RPMI8226 (cell line): ENCODE measurements at places on chromosomes 3 and 15.

DNA sequence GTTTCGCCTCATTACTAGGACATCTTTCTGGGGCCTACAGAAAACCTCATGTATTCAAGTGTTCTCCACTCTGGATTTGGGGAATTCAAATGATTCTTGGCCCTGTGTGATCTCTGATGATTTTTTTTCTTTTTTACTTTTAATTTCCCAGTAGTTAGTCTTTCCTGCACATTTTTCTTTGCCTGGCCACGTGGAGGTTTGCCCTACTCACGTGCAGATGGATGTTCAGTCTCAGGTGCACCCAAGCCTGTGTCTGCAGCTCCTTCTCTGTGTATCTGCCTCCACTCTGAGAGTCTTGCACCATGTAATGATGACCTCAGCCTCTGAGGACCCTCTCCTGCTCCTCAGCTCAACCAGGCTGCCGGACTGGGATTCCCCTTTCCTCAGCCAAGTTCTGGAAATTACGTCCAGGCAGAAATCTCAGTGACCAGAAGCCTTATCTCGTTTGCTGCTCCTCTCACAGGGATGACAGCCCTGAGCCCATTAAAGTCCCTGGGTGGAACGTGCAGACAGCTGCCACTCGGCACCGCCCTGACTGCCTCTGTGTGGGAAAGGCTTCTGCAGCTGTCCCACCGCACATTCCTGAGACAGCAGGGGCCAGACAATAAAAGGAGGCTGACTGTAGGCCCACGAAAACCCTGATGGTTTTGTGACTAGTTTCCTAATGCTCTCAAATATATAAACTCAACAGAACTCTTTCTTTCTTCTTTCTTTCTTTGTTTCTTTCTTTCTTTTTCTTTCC, 31.4 kb upstream of the GABRB3 start:
- DNase-seq = no peak

GRCh38 chr3:51099794-51100535, 285.1 kb upstream of the MANF start:
- DNase-seq = peak; percentile 34

GRCh38 chr15:60395276-60396011, 2.3 kb downstream of the ANXA2 start:
- no peak for DNase-seq

- DNase-seq = no peak
Observed at GRCh38 chr3:189507856-189508255, 123.3 kb upstream of the TP63 start.

- no peak for DNase-seq
Observed at GRCh38 chr3:17423786-17424536, 318.5 kb downstream of the TBC1D5 start.

DNA sequence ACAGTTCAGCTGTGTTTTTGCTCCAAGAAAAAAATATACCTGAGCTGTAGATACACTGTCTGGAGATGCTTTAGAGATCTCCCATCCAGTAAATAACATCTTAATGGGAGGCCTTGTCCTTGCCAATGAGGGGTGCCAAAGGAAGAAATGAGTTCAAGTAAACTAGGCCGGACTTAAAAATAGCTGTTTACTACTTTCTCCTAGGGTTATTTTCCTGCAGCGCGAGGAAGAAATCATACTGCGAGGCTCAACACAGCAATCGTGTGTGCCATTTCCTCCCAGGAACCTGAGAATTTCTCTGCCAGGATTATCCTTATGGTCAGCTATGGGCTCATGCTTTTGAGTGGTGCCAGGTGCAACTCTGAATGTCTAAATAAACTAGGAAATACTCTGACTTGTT, 71.9 kb downstream of the CMTM8 start:
- DNase-seq = no peak

DNA sequence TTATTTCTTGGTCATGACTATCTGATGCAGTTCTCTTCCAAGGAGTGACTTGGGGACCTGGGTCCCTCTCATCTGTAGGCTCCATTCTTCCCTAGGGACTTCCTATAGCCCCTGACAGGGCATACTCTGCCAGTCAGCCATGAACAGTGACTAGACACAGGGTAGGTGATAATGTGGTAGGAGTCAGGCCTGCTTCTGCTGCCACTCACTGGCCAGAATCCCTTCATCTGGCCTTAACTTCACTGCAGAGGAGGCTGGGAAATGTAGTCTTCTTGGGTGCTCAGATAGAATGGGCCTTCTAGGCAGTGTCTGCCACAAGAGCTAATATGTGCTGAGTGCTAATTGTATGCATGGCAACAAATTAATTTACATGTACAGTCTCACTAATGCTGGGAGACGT, 84.5 kb downstream of the CACNA2D3 start:
- no peak for DNase-seq

- DNase-seq = no peak
Observed at GRCh38 chr15:76073554-76073953, 13.8 kb downstream of the TMEM266 start.

- no peak for DNase-seq
Observed at GRCh38 chr15:79965846-79966630, 5.0 kb downstream of the BCL2A1 start.

- no peak for DNase-seq
Observed at GRCh38 chr3:30951826-30952225, 57.4 kb upstream of the GADL1 start.

- no peak for DNase-seq
Observed at GRCh38 chr3:25073423-25073822, 354.6 kb upstream of the RARB start.

- DNase-seq = no peak
Observed at GRCh38 chr3:186700267-186700666, 16.9 kb upstream of the KNG1 start.

- no peak for DNase-seq
Observed at GRCh38 chr15:39118510-39118909, 462.4 kb upstream of the THBS1 start.

DNA sequence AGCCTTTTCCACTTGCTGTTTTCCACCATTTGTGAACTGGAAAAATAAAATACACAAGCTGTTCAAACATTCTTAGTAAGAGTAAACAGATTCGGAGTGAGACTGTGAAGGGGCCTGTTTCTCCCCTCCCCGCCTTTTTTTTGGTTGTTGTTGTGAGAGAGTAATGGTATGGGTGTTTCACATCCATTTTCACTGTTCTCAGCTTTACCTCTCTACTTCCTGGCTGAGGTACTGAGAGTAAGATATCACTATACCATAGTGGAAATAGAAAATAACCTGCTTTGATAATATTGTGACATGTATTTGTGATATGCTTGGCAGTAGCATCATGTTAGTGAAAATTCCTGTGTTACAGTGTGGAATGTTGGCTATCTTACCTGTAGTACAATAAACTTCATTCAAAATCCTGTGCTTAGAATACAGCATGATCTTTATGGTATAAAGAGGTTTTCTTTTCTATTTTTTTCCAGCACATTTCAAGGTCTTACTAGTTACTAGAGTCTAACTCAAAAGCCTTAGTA, 12.0 kb downstream of the CNTN4 start:
- no peak for DNase-seq

- DNase-seq = no peak
Observed at GRCh38 chr3:64827431-64827830, 139.6 kb upstream of the ADAMTS9 start.

DNA sequence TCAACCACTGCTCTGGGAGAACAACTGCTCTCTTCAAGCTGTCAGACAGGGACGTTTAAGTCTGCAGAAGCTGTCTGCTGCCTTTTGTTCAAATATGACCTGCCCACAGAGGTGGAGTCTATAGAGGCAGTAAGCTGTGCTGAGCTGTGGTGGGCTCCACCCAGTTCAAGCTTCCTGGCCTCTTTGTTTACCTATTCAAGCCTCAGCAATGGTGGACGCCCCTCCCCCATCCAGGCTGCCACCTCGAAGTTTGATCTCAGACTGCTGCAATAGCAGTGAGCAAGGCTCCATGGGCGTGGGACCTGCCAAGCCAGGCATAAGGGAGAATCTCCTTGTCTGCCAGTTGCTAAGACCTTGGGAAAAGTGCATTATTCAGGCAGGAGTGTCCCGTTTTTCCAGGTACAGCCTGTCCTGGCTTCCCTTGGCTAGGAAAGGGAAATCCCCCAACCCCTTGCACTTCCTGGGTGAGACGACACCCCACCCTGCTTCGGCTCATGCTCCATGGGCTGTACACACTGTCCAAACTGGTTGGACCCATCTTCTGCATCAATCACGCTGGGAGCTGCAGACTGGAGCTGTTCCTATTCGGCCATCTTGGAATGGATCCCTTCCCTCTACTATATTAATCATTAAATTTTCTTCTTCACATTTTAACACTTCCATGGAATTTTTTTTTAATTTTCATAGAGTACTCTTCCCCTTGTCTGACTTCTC, 167.0 kb upstream of the UBE2E2 start:
- no peak for DNase-seq

GRCh38 chr3:196643201-196643749, 3.8 kb downstream of the NRROS start:
- DNase-seq = peak; percentile 96

GRCh38 chr3:119559441-119559963, at the start of gene CD80:
CD80 (minus strand) TSS chr3:119559614; CDS start chr3:119557728, 1,886 bp downstream.
- peak; percentile 58 for DNase-seq

DNA sequence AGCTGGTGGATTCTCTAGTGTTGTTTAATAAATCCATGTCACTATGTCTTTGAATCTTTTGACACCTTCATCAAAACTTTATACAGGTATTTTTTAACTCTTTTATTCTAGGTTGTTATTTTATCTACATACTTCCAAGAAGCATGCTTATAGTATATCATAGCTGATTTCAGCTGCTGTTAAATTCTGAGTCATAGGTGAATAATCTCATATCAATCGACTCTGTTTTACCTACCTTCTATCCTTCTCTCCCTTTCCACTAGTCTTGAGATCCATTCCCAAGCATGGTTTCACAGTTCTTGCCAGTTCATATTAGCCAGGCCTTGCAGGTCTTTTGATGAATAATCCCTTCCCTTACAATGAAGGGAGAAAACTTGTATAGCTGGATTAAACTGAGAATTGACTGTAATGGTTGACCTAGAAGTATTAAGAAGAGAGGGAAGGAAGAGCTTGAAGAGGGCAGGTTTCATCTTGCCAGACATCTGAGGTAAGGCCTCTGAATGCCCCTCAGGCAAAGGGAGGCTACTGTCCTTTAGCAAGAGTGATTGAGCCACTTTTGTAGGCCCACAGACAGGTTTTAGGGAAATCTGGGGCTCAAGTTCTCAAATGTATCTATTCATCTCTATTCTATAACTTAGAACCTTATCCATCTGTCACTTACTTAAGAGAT, 146.4 kb downstream of the EPHA6 start:
- DNase-seq = no peak

- no peak for DNase-seq
Observed at GRCh38 chr3:11552289-11553264, 91.1 kb downstream of the VGLL4 start.

DNA sequence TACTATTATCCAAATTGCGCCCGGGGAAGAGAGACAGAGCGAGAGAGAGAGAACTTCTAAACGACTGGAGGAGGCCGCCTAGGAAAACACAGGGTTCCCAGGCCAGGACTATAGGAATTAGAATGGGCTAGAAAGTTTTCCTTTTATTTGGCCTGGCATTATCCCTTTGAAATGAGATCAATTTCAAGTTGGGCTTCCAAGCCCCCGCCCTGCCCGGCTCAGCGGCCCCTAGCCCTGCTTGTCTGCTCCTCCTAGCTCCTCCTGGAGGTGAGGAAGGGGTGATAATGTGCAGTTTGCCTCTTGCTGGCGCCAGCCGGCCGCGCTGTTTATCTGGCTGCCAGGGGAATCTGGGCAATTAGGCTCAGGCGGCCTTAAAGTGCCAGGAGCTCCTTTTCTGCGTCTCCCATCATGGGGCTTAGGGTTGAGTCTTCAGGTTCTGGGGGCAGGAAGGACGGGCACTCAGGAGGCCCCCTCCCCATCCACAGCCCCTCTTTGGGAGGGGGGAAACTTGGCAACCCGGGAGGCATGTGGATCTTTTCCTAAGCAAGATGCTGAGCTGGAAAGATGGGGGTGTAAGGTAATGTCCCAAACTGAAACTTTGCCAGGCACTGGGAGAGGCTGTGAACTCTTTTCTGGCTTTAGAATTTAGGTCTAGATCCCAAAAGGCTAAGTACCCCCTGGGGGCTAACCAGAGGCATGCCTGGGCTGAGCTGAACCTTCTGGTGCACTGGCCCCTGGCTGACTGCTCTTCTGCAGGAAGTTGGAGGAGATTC, 5.5 kb downstream of the SMAD6 start:
- DNase-seq = peak; percentile 32

GRCh38 chr3:195543500-195544229, 540 bp upstream of the PPP1R2 start:
- DNase-seq = no peak

DNA sequence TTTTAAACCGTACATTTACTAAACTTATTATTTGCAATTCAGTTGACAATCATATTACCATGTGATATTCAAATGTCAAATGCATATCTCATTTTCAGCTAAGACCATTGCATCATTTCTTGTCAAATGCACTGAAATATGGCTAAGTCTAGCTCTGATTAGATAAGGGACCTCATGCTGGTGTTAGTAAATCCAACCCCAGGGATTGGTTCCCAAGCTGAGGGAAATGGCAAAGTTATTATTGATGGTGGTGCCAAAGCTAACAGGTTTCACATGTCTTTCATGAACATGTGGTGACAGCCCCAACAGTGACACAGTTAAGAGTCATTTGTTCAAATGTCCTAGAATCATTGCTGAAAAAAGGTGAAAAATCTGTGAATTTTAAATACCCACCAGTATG, 641.1 kb downstream of the MECOM start:
- DNase-seq = no peak

DNA sequence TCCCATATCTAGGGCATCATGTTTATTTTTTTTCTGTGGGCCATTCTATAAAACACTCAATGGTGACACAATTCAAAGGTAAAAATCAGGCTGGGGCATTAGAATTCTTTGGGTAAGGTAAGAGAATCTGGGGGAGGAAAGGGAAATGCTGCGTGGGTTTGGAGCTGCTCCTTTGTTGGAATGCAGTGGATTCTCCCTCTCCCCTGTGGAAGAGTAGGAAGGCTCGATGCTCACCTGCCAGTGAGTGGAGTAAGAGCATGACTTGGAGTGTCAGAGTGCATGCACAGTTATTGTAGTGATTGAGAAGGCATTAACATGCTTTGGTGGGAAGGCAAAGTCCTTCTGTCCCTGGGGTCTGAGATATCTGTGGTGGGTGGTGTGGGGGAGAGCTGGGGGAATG, 280.0 kb downstream of the PDCD6IP start:
- DNase-seq = no peak

DNA sequence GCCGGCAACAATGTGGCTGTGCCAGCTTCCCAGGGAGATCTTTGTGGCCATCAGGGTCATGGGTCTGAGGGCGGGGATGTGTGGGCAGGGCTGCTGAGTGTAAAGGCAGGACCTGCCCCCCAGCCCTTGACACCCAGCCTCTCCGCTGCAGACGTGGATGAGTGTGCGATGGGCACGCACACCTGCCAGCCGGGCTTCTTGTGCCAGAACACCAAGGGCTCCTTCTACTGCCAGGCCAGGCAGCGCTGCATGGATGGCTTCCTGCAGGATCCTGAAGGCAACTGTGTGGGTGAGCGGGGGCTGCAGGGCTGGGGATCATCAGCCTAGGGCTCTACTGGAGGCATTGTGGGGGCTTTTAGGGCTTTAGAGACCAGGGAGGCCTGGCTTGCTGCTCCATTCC, 78.8 kb downstream of the FBLN2 start:
- DNase-seq = no peak

GRCh38 chr3:182795389-182795782, 2.1 kb downstream of the ATP11B start:
- peak; percentile 66 for DNase-seq

GRCh38 chr15:82855286-82856100, 46.1 kb downstream of the WHAMM start:
- no peak for DNase-seq
